ENCODE measurements at places on chromosomes 1 and 21.

GRCh38 chr1:23343221-23344110 lies 618 bp downstream of the HNRNPR start:
- DNase-seq: no peak

GRCh38 chr1:42888013-42888633 lies 41.7 kb downstream of the ZNF691 start:
- DNase-seq: no peak

GRCh38 chr1:109897259-109897955 lies 13.2 kb upstream of the CSF1 start:
- no peak for DNase-seq

- no peak for DNase-seq
Observed at GRCh38 chr21:28436286-28436932, 556.3 kb downstream of the LTN1 start.

DNA sequence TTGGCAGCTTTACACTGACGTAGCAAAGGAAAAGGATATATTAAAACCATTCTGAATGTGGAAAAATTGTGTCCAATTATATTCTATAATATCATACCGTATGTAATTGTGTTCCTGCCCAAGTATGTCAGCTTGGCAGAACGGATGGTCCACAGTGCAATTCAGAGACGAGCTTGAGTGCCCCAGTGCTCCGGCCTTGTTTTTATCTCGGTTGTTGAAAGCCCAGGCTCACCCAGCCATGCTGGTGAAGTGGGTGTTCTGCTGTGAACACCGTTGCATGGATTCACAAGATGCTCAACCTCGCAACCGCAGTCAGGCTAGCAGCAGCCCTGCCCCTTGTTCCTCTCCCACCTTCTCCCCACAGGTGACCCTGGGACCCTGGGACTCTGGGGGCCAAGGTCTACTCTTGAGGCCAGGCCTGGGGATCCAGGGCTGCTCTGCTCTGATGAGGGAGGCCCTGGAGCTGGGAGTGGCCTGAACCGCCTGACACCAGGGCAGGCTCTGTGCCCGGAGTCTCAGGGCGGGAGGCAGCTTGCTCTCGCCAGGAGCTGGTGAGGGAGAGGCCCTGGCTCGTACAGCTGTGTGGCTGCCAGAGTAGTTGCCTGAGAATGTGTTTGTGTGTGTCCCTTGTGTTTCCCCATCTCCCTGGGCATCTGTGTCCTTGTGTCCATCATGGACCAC lies 11.2 kb downstream of the PTPRF start:
- DNase-seq: no peak

GRCh38 chr1:163263818-163264655 lies 57.7 kb upstream of the NUF2 start:
- DNase-seq: no peak

- no peak for DNase-seq
Observed at GRCh38 chr1:245609354-245610150, 454.8 kb downstream of the KIF26B start.

DNA sequence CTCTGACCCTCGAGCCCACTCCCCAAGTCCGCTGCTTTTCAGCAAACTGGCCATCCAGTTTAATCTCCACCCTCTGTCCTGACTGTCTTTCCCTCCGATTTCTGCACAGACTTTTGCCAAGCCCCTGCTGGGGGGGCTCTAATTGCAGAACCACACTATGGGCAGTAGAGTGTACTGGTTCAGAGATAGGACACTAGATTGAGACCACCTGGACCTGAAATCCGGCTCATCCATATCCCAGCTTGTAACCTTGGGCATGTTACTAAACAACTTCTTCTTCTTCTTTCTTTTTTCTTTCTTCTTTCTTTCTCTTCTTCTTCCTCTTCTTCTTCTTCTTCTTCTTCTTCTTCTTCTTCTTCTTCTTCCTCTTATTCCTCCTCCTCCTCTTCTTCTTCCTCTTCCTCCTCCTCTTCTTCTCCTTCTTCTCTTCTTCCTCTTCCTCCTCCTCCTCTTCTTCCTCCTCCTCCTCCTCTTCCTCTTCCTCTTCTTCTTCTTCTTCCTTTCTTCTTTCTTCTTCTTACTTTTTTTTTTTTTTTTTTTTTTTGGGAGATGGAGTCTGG lies 7.7 kb downstream of the LRRC71 start:
- DNase-seq: no peak

- no peak for DNase-seq
Observed at GRCh38 chr1:203442821-203443220, 32.8 kb upstream of the PRELP start.

DNA sequence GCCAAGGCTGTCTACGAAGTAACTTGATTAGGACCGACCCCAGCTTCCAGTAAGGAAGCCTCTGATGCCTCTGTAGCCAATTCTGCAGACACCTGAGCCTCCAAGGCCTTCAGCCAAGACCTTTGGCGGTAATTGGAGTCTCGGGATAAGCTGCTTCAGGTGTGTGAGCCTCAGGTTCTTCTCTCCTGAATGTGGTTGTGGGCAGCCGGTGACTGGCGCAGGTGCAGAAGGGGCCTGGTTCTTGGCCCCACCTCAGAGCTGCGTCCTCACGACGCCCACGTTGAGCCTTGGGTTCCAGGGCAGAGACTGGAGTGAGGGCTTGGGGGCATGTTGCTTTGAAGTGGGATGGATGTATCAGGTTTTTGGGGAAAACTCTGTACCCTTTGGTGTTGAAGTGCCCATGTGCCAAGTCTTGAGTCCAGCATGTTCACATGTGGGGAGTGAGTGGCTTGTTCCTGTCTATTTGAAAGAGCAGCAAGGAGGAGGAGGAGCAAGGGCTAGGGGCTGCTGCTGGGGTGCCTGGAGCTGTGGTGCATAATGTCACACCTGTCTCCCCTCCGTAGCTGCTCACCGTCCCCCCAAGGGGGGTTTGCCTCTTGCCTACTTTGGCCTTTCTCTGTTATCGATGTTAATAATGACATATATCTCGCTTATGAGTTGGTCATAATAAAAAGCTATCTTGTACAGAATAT lies 1.4 kb downstream of the PSEN2 start:
- no peak for DNase-seq

DNA sequence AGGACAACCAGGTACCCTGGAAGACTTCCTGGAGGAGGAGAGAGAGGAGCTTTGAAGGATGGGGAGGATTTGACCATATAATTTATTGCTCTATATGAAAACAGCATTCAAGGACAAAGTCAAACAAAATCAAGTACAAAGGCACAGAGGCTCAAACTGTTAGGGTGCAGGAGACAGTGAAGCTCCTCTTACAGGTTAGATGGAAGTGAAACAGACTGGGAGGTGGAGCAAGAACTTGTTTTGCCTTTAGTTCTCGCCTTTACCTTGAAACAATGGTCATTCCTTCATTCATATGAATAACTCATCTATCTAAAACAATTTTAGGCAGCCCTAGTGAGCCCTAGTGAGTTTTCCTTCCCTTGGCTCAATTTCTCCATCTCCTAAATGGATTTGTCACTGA lies 199.6 kb downstream of the HIVEP3 start:
- no peak for DNase-seq

DNA sequence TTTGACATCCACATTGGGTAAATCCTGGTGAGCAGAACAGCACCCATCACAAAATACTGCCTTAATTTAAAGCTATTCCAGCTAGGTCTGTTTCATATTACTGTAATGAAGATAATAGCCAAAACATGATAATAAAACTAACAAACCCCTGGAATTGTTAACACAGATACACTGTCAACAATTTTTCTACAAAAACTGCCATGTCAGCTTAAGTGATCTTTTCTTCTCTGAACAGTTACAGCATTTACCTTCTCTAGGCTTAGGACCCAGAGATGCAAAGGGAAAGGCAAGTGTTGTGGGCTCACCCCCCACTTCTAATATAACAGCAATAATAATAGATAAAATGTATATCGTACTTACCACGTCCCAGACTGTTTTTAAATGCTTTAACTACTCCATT lies 92.1 kb downstream of the SMYD3 start:
- no peak for DNase-seq

DNA sequence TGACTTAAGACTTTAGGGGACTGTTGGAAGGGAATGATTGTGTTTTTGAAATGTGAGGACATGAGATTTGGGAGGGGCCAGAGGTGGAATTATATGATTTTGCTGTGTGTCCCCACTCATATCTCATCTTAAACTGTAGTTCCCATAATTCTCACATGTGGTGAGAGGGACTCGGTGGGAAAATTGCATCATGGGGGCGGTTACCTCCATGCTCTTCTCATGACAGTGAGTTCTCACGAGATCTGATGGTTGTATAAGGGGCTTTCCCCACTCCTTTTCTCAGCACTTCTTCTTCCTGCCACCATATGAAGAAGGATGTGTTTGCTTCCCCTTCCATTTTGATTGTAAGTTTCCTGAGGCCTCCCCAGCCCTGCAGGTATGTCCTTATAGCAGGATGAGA lies 35.0 kb upstream of the SCAF4 start:
- no peak for DNase-seq

GRCh38 chr21:44722731-44723130 lies 11.4 kb upstream of the TSPEAR start:
- DNase-seq: no peak

DNA sequence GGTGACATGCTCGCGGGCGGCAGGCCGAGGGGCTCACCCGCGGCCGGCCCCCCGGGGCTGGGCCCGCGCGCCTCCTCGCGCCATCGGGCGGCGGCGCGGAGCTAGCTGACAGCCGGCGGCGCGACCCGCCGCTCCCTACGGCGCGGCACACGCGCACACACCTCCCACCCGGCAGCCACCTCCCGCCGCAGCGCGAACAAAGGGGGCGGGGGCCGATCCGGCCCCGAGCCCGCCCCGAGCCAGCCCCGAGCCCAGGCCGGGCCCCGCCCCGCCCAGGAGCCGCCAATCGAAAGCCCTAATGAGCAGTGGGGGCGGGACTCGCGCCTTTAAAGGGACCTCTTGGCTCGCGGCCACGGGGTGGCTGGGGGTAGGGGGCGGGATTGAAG lies at the start of gene KIF21B:
Gene KIF21B (minus strand): TSS at position 198 of the 386 bp plus-strand sequence. CDS start 331 bp downstream, outside the sequence.
- no peak for DNase-seq

DNA sequence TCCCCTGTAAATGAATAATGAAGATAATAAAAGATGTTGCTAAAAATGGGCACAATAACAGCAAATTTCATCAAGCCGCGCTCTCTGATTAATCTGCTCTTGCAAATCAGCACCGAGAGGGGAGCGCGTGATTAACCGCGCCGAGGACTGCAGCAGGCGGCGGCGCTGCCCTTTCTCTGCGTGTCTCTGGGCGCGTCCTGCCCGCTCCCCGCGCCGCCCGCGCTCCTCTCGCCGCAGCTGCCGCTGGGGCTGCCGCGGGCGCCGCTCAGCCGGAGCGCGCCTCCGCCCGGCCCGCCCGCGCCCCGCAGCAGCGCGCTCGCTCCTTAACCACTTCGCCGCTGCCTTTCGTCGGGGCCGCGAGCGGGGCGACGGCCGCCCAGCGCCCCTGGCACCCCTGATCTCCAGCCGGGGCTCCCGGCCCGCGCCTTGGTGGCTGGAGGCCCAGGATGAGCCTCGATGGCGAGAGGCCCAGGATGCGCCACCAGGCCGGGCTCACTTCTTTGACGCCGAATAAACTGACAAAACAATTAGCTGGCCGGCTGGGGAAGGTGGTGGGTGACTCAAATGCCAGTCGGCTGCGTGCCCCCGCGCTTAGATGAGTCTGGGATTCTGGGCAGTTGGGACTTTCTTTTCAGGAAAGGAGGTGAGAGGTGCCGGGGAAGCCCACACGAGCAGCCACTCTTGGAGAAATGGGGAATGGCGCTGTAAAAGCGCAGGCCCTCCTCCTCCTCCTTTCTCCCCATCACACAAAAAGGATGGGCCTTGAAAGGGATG lies 221.4 kb upstream of the PKN2 start:
- DNase-seq: no peak

GRCh38 chr1:53362851-53363642 lies 35.2 kb upstream of the LRP8 start:
- DNase-seq: no peak

DNA sequence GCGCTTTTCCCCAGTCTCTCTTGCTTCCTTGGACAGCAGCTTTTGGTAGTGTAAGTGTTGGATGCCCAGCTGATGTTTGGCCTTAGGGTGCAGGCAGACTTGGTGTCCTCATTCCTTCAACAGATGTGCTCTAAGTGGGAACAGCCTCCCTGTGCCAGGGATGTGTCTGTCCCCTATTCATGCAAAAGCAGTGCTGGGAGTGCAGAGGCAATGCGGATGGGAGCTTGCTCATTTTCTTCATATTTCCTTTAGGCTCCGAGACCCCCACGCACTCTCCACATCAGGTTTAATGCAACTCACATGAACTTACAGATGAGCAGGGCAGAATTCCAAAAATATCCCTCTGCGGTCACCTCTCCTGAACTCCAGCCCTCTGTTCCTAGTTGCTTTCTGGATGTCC lies 96.1 kb downstream of the IER5 start:
- DNase-seq: no peak

DNA sequence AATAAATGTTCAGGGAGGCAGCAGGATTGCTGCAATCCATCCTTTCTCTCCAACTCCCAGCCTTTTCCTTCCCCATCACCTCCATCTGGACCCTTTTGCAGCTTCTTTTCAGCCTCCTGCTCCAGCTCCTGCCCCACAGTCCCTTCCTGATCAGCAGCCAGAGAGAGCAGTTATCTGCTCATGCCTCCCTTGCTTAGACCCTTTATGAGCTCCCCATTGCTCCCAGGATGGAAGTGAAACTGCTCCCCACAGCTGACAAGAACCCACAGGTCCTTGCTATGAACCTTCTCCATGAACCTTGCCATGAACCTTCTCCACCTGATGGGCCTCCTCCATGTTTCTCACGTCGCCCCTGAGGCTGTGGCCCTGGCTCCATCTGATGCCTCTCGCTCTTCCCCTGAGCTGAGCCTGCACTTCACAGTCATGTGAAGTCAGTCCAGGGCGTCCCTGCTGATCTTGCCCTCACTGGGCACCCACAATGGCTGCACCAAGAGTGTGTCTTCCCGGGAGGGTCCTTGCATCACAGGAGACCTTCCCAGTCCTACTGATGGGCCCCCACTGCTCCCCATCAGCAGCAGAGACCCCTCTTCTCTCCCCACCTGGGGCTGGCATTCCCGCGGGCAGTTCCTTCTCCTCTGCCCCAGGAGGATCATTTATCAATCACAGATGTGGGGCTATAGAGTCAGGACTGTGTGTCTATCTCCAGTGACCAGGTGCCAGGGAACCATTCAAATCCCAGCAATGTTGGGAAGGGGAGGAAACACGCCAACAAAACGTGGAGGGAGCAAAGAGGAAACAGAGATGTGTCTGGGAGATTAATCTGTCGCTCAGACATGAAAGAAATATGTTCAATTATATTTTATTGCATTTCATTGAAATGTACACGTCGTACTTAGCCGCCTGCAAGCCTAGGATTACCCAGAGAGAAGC lies 73.1 kb downstream of the MATN1 start:
- no peak for DNase-seq

DNA sequence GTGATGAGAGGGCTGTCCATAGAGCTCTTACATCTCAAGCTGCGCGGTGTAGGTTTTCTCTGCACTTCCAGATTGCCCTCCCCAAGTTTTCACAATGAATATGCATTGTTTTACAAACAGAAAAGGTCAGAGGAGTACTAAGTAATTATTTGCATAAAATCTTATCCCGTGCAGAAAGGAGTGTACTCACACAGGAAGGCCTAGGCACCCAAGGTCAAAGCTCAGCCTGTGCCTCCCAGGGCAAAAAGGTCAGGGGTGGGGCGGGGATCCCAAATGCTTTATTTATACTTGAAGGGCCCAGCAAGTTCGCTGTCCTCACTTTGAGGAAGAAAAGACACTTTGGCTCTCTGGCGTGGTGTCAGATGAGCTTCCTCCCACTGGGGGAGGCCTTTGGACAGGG lies 10.3 kb upstream of the KCNE1 start:
- DNase-seq: no peak
